CD4-positive, alpha-beta T cell treated with Interleukin-17A for 4 hours (primary cell): ENCODE measurements at places on chromosomes 4 and X.
A peak's percentile ranks its signal among the peaks of the same experiment; 100 is the strongest.

DNA sequence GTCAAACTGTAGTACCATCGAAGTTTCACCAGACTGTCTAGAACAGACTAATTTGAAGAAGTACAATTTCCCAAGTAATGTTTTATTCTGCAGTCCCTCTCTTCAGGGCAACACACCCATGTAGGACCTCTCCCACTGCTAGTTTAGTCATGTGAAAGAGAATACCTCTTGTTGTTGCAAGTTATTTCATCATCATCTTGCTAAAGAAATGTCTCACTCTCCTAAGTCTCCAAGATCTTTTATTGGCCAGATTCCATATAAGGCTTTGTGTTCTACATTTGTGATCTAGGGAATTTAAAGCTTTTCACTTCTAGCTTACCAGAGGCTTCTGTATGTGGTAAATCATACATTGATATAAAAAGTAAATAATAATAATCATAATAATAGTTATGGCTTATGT is 745.3 kb upstream of the MAGEB2 start:
- DNase-seq: no peak

DNA sequence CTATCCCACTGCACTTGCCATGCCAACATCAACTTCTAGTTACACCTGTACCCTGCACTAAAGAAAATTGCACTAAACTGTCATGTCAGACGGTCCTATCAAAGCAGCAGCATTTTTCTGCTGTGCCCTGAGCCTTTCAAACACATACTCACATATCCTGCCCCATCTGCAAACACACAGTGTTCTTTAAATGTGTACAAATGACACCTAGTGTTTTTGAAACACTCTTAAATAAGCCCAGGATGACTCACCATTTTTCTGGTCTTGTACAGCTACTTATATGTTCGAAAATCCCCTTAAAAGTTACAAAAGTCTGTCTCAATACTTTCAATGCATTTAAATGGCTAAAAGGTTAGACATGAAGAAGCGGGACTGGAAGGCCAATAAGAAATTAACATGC is 346.7 kb upstream of the PPARGC1A start:
- DNase-seq: no peak

DNA sequence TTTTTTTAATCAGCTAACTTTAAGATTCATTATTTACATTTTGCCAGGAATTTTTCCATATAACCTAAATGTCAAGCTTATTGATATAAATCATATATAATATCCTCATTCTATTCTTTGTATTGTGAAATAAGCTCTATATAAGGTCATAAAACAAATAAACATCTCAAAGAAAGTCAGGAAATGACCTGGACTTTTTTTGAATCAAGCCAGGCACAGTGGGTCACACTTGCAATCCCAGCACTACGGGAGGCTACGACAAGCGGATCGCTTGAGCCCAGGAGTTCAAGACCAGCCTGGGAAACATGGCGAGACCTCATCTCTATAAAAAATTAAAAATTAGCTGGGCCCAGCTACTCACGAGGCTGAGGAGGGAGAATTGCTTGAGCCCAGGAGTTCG is 88.9 kb downstream of the RBM47 start:
- no peak for DNase-seq

DNA sequence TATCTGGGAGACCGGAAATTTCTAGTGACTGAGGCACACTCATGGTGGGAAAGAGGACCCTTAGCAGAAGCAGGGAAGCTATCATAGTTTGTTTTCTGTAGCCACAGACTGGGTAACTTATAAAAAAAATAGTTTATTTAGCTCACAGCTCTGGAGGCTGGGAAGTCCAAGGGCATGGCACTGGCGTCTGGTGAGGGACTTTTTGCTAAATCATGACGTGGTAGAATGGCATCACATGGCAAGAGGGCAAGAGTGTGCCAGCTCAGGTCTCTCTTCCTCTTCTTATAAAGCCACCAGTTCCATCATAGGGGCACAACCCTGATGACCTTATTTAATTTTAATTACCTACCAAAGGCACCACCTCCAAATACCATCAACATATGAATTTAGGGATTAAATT is 13.3 kb downstream of the APLN start:
- no peak for DNase-seq

DNA sequence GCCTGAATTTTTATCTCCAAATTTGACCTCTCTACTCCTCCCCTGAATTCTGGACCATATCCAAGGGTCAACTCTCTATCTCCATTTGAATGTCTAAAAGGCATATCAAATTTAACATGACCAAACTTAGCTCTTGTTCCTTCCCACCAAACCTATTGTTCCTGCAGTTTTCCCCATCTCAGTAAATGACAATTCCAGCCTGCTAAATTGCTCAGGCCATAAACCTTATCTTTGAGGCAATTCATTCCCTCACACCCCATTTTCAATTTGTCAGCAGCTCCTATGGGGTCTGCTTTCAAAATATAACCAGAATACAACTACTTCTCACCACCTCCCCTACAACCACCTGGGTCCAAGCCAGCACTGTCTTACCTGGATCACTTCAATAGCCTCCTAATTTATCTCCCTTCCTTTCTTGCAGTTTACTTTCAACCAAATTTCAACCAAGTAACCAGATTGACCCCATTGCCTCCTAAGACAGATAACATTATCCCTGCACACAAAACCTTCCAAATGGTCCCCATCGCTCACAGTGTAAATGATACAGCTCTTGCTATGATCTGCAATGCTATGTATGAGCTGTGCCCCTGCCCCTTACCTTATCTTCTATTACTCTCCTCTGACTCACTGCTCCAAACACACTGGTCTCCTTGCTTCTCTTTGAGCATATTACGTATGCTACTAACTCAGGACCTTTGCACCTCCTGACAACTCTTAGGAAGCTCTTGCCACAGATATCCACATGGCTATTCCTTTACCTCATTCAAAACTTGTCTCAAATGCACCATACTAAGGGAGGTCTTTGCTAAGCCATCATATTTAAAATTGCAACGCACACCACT is 66.0 kb downstream of the CAMK2D start:
- no peak for DNase-seq

DNA sequence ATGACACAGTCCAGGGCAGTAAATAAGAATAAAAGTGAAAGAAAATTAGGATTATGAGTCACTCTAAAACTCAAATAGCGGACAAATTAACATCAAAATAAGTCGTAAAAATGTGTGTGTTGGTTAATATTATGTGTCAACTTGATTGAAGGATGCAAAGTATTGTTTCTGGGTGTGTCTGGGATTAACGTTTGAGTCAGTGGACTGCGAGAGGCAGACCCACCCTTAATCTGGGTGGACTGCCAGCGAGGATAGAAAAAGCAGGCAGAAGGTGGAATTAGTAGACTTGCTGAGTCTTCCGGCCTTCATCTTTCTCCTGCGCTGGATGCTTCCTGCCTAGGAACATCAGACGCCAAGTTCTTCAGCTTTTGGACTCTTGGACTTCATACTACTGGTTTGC is 324.3 kb upstream of the PCDH10 start:
- no peak for DNase-seq

- DNase-seq: peak; percentile 59
Observed at GRCh38 chrX:18886344-18887161, 97.4 kb downstream of the PHKA2 start.

DNA sequence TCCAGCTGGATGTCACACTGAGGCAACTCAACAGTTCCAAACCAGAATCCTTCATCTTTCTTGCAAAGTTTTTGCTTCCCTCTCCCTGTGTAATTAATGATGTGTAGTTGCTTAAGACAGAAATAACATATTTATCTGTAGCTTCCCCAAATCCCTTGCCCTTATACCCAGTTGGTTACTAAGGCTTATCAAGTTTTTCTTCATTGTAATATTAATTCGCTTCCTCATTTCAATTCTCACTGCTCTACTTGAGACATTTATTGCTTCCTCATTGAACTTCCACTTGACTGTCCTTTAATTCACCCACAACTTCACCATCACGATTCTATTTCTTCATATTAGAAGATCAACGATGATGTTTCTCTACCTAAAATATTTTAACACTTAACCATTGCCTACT is 386.6 kb upstream of the CPEB2 start:
- no peak for DNase-seq

GRCh38 chrX:30340753-30341152 is 31.6 kb upstream of the NR0B1 start:
- no peak for DNase-seq

- no peak for DNase-seq
Observed at GRCh38 chr4:27524224-27524623, 663.6 kb downstream of the STIM2 start.

DNA sequence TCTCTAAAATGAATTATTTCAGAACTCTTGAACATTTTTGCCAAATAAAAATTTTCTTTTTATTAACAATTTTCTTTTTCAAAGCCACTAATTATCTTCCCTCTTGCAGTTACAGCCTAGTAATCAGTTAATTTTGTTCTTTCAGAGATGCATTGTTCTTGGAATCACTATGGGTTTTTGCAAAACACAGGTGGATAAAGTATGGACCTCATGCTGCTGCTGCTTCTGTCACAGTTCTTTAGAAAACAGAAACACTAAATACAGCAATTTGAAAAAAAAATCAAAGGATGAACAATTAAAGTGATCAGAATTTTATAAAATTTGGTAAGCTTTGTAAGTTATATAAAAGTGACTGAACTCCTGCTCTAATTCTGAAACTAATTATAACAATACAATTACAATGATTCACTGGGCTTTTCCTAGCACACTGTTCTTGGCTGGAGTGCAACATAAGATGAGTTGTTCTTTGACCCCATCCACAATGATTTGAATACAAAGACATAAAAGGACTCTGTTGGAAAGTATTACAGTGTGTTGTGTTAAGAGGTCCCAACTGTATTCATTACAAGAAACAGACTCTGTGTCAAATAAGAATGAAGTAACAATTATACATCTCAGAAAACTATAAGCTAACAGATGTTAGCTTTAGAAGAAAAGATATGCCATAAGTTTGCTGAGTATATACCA is 59.4 kb upstream of the GK2 start:
- no peak for DNase-seq

- DNase-seq: no peak
Observed at GRCh38 chr4:8439914-8440491, 520 bp downstream of the ACOX3 start.

- no peak for DNase-seq
Observed at GRCh38 chr4:90876296-90876695, 749.1 kb downstream of the CCSER1 start.

GRCh38 chr4:118033148-118034052 is 886 bp upstream of the NDST3 start:
- DNase-seq: no peak

DNA sequence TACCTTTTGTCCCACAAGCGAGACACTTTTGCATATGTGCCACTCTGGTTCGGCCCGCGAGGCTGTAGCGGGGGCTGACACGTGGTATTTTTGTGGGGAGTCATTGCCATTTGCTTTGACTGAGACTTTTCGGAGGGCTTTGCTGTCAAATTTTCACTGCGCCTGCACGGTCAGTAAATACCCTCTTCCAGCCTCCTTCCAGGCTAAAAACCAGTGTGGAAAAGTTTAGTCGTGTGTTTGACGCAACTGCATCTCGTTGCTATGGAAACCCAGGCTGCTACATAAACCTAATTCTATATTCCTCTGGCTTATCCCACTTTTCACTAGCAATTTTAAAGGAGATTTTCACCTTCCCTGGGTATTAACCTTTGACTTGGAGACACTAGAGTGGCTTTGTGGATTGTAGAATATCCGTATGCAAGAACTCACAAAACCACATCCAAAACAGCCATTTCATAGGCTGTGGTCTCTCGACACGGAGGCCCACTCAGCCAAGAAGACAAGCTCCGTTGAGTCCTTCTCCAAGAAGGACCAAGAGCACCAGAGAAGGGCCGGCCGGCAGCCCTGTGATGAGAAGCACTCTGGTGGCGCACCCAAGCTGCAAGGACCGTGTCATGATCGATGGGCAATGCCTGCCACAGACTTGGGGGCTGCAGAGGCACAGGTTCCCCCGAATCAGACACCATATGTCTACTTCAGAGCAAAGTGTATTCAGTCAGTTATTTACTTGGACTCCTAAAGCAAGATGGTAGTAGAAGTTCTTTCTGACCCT is 38.4 kb upstream of the ENPP6 start:
- no peak for DNase-seq

DNA sequence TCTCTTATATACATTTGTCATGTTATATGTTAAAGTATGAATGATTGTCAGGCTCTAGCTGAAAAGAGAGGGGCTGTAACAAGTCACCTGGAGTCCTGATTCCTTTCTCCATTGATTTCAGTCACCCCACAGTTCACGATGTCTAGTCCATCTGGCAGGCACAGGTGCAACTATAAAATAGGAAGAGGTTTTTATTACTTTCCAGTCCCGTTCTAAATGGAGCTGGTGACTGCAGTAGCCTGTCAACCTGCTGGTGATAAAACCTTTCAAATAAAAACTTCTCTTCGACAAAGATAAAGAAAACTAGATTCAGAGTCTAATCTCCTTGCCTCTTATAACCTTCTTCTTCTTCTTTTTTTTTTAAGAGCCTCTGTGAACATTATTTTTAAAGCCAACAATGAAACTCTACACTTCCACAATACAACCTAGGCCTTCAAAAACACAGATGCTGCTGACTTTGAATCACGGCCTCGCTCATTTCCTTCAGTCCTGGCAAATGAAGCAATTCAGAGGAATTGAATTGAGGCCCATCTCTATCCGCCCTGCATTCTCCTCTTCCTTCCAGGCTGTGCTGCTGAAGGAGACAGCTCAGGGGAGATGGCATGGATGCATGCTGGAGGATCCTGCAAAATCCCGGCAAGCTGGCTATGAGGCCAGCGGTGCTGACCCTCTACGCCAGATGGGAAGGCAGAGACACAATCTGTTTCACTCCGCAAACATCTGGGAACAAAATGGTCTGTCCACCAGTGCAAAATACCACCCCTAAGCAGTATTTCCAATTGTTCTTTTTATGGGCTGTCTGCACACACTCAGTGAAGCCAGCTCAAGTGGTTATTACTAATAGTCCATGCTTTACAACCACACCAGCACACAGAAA is 27.3 kb upstream of the CDKN2AIP start:
- DNase-seq: no peak

GRCh38 chr4:77172336-77172735 is 15.3 kb downstream of the CCNG2 start:
- DNase-seq: no peak

GRCh38 chr4:124964251-124964650 is 251.7 kb upstream of the ANKRD50 start:
- no peak for DNase-seq

- no peak for DNase-seq
Observed at GRCh38 chrX:112636288-112636687, 43.5 kb downstream of the LHFPL1 start.

DNA sequence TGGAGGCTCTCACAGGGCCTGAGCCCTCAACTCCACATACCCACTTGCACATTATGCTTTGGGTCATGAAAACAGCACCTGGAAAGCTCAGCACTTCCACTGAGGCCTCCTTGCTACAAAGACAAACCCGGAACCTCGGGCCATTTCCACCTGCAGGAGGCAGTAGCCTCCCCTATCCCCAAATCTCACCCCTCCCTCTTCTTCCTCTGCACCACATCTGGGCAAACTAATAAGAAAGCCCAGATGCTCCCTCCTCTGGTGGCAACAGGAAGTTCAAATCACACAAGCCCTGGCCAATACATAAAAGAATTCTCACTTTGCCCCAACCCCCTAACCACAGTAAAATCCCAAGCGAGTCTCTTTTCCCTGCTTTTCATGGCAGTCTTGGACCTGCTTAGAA is 136.4 kb downstream of the MAPK10 start:
- no peak for DNase-seq
